Activated CD8-positive, alpha-beta memory T cell treated with anti-CD3 and anti-CD28 coated beads for 48 hours (primary cell): ENCODE measurements at places on chromosomes 4 and X.

GRCh38 chr4:162706051-162706450 is 460.6 kb downstream of the NAF1 start:
- no peak for DNase-seq

GRCh38 chr4:7167706-7168105 is 24.6 kb upstream of the SORCS2 start:
- DNase-seq: no peak

GRCh38 chr4:128354205-128354821 is 66.7 kb upstream of the PGRMC2 start:
- DNase-seq: no peak

DNA sequence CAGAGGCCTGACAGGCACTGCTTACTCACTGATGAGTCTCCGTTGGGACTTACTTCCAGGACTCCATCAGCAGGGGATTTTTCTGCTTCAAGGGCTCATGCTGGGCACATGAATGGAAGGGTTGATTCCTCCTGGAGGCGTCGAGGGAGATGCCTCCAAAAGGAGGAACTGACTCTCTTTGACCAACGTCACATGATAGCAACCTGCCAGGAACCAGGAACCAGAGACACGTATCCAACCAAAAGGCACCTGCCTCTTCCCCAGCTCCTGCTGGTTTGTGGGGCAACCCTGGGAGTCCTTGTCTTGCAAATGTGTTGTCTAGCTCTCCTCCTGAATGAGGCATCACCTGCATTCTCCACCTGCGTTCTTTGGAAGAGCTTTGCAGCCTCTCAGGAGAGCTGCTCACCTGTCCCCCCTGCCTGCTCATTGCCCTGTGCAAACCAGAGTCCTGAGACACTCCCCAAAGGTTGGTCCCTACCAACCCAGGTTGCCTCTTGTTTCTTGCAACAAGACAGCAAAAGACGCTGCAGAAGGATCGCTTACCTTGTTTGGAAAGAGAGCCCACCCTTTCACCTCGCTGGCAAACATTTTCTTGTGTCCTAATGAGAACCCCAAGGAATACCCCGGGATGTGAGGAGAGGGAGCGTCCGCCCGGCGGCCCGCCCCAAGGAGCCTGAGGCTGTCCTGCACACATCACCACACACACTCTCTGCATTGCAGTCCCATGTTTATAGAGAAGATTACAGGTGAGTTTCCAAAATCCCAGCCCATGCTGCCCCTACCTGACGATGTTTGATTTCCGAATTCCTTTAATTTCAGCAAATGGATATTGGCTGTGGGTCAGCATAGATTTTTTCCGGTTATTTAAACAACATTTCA is 30.5 kb upstream of the SHOX start:
- no peak for DNase-seq

GRCh38 chr4:53809816-53810215 is 218.5 kb upstream of the LNX1 start:
- no peak for DNase-seq

- no peak for DNase-seq
Observed at GRCh38 chr4:165844161-165844560, 28.9 kb upstream of the TLL1 start.

DNA sequence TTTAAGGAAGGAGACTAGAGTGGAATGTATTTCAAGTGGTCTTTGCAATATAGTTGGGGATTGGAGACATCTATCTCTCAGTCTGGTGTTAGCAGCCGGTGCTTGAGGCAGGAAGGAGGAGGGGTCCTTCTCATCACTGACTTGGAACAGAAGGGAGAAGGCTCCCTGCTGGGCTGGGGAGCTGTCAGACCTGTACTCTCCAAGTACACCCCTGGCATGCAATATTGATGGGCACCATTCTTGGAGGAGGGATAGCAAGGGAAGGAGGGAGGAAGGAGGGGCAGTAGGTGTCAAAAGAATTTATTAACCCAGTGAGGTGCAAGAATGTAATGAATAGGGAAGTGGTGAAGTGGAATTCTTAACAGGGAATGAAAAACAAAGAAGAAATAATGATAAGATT is 338.8 kb downstream of the UNC5C start:
- DNase-seq: no peak

- DNase-seq: no peak
Observed at GRCh38 chr4:140935254-140935653, 179.1 kb upstream of the TBC1D9 start.

DNA sequence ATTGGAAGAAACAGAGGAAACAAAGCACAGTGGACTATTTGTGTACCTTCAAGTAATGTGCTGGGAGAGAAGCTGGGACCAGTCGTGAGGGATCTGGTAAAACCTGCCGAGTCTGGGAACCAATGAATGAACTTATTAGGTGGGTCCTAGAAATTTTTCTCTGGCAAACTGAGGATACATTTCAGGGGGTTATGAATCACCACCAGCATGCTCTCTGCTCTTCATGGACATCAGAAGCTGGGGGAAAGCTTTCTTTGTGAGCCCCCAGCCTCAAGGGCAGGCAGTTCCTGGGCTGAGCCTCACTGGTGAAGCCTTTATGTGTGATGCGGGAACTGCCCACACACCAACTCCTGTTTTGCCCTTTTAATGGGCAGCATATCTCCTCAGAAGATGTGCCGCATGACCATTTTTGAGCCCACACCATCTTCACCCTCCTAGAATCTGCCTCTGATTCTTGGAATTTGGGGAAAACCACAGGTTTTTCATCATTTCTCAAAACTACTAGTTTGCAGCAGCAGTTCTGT is 95.4 kb upstream of the ENPP6 start:
- DNase-seq: no peak

DNA sequence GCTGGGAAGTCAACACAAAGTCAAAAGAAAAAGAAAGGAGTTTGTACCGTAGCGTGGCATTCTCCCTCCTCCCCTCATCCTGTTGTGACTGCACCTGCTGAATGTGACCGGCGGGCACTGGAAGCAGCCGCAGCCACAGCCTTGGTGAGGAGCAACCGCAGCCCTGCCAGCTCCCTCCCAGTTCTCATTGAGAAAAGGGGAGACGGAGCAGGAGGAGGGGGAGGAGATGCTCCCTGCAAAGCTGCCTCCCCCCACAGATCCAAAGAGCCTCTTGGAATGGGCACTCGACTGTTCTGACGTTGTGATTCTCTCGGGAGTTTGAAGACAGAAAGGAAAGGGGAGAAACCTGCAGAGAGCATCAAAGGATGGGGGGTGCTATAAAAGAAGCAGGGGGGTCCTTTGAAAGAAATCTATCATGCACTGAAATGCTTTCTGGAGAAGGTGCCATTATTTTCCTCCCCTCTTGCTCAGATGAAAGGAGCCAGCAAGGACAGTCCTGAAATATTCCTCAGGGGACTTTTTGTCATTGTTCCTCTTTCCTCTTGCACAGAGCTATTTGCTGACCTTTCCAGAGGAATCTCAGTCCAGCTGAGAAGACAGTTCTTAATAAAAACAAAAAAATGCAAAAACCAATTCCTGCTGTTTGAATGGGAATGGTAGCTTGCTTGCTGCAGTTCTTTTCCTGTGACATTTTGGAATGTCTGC is 429.7 kb downstream of the MAPK10 start:
- DNase-seq: no peak

DNA sequence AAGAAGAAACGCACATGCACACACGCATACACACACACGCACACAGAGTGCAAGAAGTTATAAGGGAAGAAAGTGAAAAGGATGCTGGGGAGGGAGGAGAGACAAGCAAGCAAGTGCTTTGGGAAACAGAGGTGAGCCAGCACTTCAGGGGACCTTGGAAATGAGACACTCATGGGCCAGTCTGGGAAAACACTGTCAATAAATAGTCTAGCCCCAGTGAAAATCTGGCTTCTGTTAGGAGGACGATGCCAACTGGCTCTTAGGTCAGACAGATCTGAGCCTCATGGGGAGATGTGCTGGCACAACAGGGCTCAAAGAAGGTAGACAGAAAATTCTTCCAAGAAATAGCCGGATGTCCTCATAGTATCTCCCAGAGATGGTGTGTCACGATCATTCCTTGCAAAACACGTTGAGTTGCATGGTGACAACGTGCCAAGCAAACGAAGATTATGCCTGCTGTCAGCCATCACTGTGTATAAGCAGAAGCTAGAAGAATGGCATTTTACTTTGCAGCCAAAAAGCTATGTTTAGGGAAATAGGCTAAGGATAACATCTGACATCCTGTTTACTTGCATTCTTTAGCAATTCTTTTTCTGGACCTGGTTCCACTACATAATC is 557 bp upstream of the ARHGEF6 start:
- no peak for DNase-seq

- no peak for DNase-seq
Observed at GRCh38 chrX:29690061-29690460, 525.3 kb upstream of the MAGEB2 start.

DNA sequence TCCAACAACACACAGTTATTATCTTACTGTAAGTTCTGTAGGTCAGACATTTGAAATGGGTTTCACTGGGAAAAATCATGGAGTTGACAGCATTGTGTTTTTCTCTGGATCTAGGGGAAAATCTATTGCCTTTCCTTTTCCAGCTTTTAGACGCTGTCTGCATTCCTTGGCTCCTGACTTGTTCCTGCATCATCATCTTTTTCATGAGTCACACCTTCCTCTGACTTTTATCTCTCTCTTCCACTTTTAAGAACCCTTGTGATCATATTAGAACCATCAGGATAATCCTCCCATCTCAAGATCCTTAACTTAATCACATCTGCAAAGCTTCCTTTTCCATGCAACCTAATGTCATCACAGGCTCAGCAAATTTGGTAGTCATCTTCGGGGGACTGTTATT is 1454.8 kb downstream of the RPA4 start:
- DNase-seq: no peak

DNA sequence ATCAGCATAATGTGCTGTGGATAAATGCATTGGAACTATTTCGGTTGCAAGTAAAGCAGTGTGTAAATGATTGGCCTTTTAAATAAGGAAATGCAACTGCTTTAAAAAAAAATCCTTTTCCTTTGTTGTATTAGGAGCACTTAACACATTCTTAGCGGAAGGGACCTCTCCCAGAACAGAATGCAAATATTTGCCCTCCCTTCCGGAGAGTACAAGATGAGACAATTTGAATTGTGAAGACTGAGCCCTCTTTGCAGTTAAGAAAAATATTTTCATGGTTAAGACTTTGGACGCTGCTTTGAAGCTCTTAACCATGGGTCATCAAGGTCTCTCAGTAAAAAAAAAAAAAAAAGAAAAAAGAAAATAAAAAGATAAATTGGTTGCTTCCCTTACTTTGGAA is 9.5 kb upstream of the NOX1 start:
- no peak for DNase-seq

DNA sequence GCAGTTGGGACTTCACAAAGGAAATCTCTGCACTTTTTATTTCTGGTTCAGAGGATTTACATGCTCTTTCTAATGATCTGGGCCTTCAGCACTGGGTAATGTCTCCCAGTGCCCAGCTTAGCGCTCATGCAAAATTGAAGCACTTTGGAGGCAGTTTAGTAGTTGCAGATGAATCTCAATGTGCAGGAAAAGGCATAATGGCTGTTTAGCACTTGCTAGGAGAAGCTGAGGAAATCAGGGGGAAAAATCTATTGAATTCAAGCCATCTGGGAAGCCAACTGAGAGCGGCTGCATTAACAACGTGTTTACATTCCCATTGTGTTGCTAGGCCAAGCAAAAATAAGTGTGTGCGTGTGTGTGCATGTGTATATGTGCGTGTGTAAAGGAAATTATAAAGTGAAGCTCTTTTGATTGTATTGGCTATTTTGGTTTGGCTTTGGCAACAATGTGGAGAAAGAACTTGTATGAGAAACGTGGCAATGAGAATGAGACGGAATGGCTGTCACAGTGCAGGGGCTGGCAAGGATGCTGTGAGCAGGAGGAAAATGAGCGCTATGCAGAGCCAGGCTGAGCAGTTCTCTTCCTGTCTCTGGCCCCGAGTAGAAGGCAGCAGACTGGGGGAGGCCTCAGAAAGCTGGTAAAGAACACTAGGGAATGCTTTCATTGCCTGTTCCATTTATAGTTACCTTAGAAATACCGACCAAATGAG is 231.5 kb downstream of the UNC5C start:
- DNase-seq: no peak

DNA sequence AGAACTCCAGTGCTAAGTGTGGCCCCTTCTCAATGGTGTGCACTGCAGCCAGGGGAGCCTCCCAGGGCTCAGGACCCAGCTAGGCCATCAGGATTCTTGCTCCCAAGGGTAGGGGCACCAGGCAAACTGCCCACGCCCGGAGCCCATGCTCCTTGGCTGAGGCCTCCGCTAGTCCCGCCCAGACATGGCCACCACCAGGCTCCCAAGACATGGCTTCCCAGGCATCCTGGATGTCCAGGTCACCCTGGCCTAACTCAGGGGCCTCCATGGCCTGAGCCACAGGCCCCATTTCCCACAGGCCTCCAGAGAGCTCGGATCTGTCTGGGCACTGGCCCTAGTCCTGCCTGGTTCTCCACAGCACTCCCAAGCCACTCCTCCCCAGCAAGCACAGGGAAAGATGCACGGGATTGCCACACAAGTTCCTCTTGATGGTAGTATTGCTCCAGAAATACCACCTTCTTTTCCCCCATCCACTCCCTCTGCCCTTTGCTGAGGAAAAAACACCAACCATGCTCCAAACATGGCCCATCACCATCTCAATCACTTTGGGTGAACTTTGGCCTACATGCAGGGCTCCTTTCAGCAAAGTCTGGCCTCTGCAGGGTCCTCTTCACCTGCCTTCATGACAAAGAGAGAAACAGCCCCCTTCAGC is 274.7 kb upstream of the AGTR2 start:
- DNase-seq: no peak

- DNase-seq: no peak
Observed at GRCh38 chr4:4568806-4569427, 27.1 kb upstream of the STX18 start.

DNA sequence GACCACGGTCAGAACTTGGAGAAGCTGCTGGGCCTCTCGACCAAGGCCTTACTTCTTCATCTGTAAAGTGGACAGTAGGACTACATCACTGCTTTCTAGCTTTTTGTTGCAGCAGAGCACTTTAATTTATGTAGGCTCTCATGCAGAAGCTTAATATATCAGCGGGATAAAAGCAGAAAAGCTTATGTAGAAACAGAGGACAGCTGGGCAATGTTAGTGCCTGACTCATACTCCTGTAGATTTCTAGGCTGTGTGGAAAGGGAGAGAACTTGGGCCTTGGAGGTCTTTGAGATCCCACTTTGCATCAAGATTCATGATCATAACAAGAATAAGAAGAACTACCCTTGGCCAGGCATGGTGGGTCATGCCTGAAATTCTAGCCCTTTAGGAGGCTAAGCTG is 91.2 kb downstream of the ARHGAP10 start:
- no peak for DNase-seq

- DNase-seq: no peak
Observed at GRCh38 chrX:71935476-71935875, 24.8 kb downstream of the NHSL2 start.

- no peak for DNase-seq
Observed at GRCh38 chr4:102639598-102639997, 121.2 kb downstream of the MANBA start.

- DNase-seq: no peak
Observed at GRCh38 chr4:93199492-93199891, 629.1 kb upstream of the ATOH1 start.

GRCh38 chrX:38041237-38041636 is 34.9 kb downstream of the SYTL5 start:
- no peak for DNase-seq
